ENCODE measurements at places on chromosomes 1 and 21.

GRCh38 chr1:112909847-112910246 lies 46.1 kb downstream of the SLC16A1 start:
- DNase-seq = no peak

GRCh38 chr1:220824031-220824989 lies 37.6 kb downstream of the MTARC1 start:
- DNase-seq = no peak

DNA sequence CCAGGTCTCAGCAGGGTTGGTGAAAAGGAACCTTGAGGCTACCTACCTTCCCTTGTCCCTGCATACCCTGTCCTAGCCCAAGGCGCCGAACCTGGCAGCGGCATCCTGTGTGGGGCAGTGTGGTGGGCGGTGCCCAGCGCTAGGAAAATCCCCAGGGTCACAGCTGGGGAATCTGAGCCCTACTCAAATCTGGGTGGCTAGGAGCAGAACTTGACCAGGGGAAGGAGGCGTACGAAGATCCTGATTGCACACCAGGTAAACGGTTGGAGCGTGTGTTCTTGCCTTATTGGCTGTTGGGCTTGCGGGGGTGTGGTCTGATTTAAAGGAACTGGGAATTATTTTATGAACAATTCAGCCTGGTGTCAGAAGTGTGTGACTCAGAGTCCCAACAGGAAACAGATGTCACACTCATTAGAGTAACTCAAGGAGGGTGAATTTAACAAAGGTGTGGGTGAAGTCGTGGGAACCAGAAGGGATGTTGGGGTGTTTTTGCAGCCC lies 118.6 kb downstream of the LRIG2 start:
- no peak for DNase-seq

GRCh38 chr1:2554621-2555387 lies 1.4 kb upstream of the TNFRSF14 start:
- no peak for DNase-seq

DNA sequence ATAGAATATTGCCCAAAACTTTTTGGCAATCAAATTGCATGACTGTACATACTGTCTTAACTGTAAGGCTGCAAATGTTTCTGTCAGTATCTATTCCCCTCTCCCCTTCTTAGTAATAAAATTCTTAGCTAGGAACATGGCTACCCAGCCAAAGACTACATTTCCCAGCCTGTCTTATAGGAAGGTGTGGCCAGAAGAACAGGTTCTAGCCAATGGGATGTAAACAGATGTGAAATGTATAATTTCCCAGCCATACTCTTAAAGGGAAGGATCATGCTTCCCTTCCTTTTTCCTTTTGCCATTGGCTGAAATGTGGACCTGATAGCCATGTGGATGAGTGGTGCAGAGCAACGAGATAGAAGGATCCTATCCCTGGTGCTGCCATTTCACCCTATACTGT lies 7.0 kb upstream of the HIVEP3 start:
- no peak for DNase-seq

- no peak for DNase-seq
Observed at GRCh38 chr1:62142496-62142895, 52.2 kb upstream of the L1TD1 start.

- DNase-seq = no peak
Observed at GRCh38 chr1:68121536-68121935, 71.1 kb upstream of the DIRAS3 start.

- peak; percentile 47 for DNase-seq
Observed at GRCh38 chr21:41711416-41712007, 55.3 kb downstream of the RIPK4 start.

DNA sequence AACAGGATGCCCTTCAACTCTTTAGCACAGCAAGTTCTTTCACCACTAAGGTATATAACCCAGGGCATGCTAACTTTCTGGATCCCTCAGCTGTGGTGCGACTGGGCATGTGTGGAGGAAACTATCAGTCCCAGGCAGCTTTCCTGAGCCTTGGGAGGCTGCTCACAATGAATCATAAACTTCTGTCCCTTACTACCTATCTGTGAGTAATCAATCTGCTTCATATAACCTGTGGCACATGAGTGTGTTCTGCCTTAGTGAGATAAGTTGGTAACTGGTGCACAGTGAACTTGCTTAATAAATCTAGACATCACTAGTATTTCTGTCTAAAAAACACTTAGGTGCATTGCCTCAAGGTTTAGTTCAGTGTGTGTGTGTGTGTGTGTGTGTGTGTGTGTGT lies 158.0 kb downstream of the GPATCH2 start:
- no peak for DNase-seq

DNA sequence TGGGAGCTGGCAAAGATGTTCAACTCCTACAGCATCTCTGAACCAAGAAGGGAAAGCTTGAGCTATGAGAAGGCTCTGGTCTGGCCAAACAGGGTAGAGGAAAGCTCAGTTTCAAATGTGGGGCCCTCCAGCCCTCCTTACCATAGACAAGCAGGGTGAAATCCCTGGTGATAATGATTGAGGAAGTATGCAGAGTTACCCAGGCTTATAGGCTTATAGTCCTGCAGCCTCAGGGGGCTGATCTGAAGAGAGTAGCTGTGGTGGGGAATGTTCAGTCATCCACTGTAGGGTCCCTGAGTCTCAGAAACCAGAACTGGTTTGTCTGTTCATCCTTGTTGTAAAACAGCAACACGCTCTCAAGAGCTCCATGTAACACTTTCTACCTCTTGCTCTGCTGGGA lies 19.8 kb upstream of the LY9 start:
- no peak for DNase-seq

GRCh38 chr1:25067518-25068251 lies 137.6 kb upstream of the RUNX3 start:
- peak; percentile 44 for DNase-seq

DNA sequence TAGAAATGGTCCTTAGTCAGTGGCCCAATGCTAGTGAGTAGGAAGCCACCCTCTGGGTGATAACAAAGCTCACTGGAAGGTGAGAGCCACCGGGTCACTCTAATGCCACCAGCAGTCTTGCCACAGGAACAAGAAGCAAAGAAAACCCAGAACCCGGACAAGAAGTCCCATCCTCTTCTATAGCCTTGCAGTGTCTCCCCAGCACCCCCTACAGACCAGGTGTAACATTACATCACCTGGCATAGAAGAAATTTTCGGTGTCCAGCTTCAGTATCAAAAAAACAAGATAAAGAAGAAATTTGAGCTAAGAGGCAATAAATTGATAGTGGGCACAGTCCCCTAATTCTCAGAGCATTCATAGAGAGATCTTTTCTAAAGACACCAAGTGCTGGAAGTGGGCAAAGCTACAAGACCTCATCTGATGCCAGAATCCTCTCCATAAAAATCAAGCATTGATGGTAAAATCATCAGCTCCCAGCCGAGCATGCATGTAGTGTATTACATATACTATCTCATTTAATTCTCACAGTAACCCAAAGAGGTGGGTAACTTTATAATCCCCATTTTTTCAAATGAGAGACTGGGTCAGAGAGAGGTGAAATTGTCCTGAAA lies 491.0 kb downstream of the MATN1 start:
- DNase-seq = no peak

- no peak for DNase-seq
Observed at GRCh38 chr1:179202161-179202560, 27.3 kb downstream of the ABL2 start.

DNA sequence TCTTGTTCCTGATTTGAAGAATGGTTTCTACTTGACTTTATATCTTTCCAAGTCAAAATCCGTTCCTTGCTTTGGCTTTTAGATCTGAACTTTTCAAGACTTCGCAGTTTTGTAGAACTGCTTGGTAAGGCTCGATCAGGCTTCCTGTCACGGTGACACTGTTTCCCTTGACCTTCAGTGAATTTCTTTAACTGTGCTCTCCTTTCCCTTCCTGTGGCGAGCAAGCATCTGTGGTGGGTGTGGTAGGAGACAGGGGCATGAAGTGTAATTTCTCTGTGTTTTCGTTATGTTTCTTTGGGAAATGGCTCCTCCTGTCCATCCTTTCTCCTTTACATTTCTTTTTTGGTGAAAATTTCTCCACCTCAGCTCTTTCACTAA lies 10.4 kb downstream of the STYXL2 start:
- no peak for DNase-seq

DNA sequence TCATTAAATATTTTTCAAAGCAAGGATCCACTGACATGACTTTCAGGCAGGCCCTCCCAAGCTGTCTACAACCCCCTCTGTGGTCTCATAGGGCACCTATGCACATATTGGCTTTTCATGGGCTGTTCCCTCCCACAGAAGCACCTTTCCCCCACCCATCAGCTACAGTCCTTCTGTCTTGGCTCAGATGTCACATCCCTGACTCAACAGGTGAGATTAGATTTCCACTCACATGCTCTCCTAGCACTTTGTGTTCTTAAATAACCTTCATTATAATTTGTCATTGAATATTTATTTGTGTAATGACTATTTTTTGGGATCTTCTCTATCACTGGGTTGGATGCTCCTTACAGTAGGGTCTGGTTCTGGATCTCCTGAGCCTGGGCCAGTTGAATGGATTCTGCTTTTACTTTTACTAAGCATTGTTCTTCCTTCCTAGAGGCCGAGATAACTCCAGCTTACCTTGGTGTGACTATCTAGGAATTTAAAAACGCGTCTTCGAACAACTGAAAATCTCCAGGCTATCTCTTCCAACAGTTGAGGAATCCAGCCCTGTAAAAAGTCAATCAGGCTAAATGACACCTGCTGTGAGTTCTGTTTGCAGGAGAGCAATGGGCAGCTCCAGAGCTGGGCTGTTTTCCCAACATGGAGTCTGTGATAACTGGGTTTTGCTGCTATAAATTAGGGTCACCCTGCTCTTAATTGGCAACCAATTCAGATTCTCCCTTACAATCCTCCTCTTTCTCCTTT lies 16.2 kb downstream of the ROR1 start:
- DNase-seq = no peak

- DNase-seq = no peak
Observed at GRCh38 chr1:202688401-202688800, 21.9 kb downstream of the SYT2 start.

DNA sequence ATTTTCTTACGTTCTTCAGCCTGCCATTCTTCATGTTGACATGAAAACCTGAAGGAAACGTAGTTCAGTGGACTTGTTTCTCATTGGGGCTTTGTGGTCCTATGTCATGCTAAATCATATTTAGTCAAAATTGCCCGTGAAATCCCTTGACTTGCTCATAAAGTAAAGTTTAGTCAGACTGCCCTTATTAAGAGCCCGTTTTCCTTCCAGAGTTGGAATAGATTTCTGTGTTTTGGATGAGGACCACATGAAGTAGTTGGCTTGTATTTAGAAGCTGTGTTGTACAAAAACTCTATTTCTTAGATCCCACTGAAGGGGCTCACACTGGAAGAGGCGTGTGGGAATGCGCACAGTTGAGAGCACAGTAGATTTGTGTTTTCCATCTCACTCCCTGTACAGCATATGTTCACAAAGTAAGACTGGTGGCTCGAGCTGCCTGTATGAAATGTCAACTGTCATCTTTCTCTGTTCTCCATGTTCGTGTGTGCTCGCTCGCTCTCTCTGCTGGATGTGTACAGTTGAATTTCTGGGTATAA lies 42.4 kb downstream of the CAMTA1 start:
- no peak for DNase-seq

GRCh38 chr1:167716000-167716271 lies 5.8 kb upstream of the MPZL1 start:
- no peak for DNase-seq

DNA sequence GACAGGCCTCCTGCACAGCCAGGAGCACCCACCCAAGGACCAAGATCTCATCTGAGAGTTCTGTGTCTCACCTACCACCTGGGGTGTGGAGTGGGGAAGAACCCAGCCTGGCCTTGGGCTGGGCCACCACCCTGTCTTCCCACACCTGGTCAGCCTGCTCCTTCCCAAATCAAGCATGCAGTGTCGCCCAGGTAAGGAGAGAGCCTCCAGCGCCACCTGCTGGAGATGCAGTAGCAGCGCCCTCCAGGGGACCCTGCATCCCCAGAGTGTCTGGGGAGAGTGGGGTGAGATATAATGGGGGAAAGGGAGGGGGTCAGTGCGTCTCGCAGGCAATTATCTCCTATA lies 32.3 kb downstream of the KIAA2013 start:
- peak; percentile 88 for DNase-seq

GRCh38 chr1:29062157-29062942 lies 61.4 kb downstream of the TMEM200B start:
- no peak for DNase-seq

GRCh38 chr1:110310300-110310699 lies 28.9 kb upstream of the RBM15 start:
- DNase-seq = no peak

DNA sequence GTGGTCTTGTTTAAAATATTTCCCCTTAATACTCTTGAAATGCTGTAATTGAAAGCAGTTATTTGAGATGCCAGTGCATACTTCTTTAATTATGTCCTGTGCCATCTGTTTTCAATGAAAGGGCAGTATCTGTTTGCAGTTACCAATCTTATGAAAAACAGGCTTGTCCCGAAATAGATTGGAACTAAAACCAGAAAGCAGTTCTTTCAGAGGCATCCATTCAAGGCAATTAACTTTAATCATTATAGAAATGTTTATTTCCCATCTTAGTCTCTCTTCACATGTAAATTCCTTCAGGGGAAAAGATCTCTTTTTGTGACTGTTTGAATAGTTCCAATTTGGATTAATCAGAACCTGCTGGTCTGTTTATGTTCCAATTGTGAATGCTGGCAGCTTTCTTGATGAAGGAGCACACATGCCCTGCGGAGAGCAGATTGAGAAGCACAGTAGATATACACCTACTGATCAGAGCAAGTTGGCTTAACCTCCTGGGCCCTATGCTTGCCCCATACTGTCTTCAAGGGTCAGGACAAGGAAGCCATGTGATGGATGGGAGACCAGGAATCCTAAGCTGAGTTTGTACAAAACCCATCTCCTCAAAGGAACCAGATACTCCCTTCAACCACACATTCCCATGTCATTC lies 41.6 kb upstream of the MROH9 start:
- no peak for DNase-seq

GRCh38 chr1:49397086-49397485 lies 620.4 kb upstream of the BEND5 start:
- DNase-seq = no peak

GRCh38 chr1:37723072-37723389 lies 30.7 kb downstream of the CDCA8 start:
- DNase-seq = no peak

GRCh38 chr1:58763214-58763613 lies 20.6 kb downstream of the JUN start:
- no peak for DNase-seq

- DNase-seq = no peak
Observed at GRCh38 chr1:221549815-221550214, 192.1 kb downstream of the DUSP10 start.

GRCh38 chr1:42713293-42713692 lies 26.7 kb downstream of the CLDN19 start:
- no peak for DNase-seq

DNA sequence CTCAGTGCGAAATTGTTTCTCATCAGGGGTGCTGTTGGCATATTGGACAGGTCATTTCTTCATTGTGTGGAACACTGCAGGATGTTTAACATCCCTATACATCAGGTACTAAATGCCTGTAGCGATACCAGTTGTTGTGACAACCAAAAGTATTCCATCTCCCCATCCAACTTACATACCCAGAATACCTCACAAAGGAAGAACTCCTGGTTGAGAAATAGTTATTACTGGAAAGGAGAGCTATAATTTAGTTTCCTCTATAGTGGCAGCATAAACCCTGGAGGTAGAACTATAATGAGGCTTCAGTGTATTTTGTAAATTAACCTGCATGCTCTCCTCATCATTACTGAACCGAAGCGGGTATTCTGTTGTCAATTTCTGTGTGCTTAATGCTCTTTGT lies 45.1 kb downstream of the IVNS1ABP start:
- no peak for DNase-seq

- DNase-seq = no peak
Observed at GRCh38 chr1:182050481-182051448, 10.7 kb downstream of the ZNF648 start.

- DNase-seq = no peak
Observed at GRCh38 chr1:53060579-53060978, 1.4 kb upstream of the PODN start.
